ENCODE measurements at places on chromosomes 16 and 17.

GRCh38 chr17:50188921-50189549, 12.4 kb downstream of the COL1A1 start:
- DNase-seq: no peak

GRCh38 chr17:74063439-74063838, 140.0 kb upstream of the RPL38 start:
- DNase-seq: no peak

GRCh38 chr17:79062691-79063090, 11.9 kb upstream of the ENGASE start:
- DNase-seq: no peak

DNA sequence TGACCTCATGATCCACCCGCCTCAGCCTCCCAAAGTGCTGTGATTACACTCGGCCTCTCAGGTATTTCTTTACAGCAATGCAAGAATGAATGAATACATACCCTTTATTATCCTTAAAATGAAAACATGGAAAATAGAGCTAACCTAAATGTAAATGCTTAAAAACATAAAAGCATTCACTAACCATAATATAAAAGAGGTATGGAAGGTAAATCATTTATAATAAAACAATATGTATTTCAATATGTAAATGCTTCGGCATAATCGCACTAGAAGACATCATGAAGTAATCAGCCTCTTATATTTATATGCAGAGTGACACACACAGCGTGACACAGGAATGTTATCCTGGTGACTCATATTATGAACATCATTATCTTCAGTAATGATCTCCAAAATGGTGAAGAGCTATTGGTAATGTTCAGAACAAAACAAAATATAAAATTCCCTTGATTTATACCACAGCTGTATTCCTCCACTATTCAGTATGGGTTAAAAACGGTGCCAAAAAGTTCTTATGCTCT, 53.9 kb downstream of the AIPL1 start:
- no peak for DNase-seq

GRCh38 chr16:81746566-81746965, 32.5 kb upstream of the PLCG2 start:
- DNase-seq: no peak

DNA sequence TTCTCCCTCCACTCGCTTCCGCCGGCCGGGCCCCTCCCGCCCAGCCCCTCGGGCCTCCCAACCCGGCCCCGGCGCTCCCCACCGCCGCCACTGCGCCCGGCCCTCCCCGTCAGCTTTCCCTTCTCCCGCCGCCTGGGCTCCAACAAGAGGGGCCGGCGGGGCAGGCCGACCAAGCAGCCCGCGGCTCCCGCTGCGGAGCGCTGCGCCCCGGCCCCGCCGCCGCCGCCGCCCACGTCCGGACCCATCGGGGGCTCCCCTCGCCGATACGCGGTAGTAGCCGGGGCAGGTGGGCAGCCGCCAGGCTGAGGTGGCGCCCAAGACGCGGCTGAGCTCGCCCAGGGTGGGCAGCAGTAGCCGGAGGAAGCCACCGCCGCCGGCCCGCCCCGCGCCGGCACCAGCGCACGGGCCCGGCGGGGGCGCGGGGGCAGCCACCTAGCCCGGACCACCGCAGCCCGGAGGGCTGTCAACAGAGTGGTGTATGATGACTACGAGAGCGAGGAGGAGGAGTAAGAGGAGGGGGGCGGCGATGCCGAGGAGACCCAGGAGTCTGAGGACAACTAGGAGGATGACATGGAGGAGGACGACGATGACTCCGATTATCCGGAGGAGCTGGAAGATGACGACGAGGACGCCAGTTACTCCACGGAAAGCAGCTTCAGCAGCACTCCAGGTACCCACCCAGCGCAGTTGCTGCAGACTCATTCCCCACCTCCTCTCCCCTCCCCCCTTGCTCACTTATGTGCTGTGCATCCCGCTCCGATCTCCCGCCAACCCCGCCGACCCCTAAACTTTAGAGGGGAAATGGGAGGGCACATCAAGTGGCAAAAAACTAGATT, 498 bp downstream of the LRRC37B start:
- DNase-seq: no peak

All from activated CD8-positive, alpha-beta memory T cell treated with anti-CD3 and anti-CD28 coated beads for 1 hour (primary cell).